ENCODE measurements at places on chromosomes 12 and 14.
A peak's percentile ranks its signal among the peaks of the same experiment; 100 is the strongest.

DNA sequence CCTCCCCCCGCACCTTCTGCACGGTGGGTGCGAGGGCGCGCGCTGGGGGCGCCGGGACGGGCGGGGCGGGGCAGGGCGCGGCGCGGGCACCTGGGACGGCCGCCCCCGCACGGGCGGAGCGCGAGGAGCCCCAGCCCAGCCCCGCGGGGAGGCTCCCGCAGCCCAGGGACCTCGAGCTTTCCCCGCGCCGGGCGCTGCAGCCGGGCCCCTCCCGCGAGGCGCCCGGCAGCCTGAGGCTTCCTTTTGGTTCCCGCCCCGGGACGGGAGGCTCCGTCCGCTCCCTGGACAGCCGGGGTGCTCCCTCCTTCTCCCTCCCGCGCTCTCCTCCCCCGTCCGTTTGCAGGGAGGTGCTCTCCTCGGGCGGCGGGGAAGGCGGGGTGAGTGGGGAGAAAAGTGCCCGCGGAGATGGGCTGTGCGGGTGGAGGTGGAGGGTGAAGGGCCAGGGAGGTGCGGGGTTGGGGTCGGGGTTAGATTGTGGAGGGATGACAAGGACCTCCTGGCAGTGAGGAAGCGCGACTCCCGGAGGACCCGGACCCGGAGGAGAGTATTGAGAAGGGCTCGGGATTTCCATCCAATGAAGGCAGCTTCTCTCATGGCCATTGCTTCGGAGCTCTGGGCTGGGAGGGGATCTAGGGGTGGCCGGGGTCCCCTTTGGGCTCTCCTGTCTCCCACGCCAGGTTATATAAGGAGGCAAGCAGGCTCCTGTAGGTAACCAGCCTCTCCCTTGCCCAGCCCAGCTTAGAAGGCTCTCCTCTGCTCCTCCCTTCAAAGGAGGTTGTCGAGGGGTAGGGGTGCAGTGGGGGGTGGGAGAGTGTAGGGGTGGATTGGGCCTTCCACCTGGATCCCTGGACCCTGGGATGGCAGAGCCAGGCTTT lies 645 bp downstream of the JDP2 start:
- no peak for DNase-seq

DNA sequence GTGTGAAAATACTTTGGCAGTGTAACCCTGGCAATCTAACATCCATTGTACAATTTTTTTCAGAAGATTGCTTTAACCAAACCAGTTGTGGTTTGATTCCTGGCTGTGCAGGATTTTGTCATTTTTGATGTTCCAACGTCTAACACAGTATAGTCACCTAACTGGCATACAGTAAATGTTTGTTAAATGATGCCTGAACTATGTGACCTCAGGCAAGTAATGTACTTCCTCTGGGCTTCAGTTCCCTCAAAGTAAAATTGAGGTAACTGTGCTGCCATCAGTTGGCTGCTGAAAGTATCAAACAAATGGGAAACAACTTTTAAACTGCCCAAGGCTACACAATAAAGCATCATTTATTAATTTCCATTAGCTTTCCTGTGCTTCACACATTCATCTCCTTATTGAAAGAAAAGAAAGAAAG lies 4.3 kb downstream of the TM7SF3 start:
- no peak for DNase-seq

- no peak for DNase-seq
Measured at GRCh38 chr14:89911010-89911919, 43.3 kb downstream of the EFCAB11 start.

DNA sequence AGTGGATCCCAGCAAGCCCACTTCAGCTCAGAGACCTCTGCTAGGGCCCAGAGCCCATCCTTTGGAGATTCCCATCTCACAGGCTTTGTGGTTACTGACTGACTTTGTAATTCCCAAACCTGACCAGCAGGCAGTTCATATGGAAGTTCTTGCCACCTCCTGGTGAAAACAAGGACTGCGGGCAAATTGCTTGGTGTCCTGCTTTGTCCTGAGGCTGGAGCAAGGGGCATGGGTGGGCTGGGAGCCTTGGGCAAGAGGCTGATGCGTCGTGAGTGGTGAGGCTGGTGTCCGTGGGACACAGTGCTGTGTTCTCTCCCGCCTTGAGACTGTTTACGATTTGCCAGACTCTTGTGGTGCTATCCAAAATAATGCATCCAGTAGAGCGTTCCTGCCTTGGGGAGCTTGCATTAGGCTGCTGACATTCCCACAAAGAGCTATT lies 91.0 kb downstream of the LRRC74A start:
- no peak for DNase-seq

GRCh38 chr14:88241810-88242209 lies 81.3 kb downstream of the KCNK10 start:
- no peak for DNase-seq

DNA sequence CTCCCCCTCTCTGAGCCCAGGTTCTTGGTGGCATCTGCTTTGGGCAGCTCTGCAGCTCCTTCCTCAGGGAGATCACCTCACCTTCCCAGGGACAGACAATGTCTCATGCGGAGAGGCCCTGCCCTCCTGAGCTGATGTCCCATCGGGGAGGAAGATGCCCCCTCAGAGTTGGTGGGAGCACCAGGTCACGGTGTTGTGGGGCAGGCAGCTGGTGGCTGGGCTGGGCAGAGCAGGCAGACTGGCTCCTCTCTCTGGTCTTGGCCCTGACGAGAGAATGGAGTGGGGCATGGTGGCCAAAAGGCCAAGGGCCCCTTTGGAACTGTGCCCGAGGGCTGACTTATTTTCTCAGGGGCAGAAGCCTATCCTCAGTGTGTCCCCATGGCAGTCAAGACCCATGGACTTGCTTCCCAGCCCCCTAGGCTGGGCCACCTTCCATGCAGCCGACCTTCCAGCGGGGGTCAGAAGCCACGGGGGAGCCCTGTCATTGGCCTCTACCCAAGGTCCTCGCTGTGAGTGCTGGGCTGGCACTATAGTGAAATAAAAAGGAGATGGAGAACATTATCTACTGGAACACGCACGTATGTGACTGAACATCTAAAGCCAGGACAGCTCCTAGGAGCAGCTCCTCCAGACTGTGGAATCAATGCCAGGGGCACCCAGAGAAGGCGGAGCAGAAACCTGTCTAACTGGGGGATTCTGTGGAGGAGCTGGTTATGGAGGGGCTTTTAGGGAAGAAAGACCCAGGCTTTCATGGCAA lies 21.9 kb downstream of the PPP2R5C start:
- DNase-seq = no peak

DNA sequence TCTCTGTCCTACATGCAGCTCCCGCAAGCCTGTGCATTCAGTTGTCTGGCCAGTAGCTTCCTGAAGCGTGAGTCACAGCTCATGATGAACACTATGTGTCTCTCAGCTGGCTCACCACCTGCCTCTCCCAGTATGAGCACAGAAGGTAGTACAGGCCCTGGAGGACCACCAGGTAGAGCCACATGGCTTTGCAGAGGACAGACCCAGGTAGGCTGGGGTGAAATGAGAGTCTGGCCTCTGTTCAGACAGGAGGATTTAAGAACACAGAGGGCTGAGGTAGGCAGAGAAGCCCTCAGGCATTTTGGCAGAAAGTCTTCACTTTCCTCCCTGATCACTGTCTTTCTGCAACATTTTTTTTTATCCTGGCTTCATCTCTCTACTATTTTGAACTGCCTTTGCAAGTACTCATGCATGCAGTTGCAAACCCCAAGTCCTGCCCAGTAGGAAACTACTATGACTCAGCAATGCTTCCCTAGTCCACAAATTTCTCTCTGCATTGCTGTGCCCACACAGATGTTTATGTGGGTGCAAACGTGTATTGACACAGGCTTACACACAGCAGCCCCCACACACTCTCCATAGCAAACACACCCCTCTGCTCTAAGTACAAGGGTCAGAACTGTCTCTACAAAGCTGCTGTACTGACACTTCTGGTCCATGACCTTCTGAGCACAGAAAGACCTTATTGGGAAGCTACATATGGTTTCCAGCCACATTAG lies 7.2 kb upstream of the SDR9C7 start:
- DNase-seq = peak; percentile 21

- DNase-seq = no peak
Measured at GRCh38 chr14:65927931-65928356, 515.4 kb downstream of the FUT8 start.

GRCh38 chr14:67569011-67569650 lies 30.9 kb downstream of the PIGH start:
- DNase-seq = no peak

DNA sequence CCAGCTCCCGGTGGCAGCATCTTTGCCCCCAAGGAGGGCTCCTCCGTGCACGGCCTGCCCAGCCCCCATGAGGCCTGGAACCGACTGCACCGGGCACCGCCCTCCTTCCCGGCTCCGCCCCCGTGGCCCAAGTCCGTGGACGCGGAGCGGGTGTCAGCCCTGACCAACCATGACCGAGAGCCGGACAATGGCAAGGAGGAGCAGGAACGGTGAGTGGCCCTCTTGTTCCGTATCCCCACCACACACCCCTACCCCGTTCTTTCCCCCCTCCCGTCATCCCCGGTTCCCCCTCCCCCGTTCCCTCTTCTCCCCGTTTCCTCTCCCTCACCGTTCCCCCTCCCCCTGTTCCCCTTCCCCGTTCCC lies 28.3 kb downstream of the LRCOL1 start:
- DNase-seq = no peak

DNA sequence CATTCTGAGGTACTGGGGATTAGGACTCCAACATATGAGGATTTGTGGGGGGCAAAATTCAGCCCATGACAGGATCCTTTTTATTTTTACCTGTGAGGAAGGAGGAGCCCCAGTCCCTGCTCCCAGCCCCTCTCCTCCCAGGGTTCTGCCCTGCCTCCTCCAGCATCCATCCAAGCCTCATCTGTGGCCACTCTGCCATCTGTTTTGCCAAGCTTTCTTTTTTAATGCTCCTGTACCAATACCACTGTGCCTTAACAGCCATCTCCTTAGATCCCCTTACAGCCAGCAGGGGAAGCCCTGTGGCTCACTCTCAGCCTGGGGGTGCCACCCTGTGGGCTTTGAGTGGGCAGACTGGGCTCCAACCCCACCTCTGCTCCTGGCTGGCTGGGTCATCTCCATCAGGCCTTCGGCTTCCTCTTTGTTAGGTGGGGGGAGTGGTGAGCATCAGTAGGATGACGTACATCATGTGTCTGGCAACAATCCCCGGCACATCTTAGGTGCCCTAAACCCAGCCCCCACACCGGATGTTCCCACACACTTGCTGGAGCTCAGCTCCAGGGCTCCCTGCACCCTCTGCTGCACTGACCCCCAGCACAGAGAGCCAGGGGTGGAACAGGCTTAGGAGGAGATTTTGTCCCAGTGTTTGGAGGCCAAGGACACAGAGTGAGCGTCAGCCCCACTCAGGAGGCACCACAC lies 40.2 kb downstream of the CYP46A1 start:
- no peak for DNase-seq

DNA sequence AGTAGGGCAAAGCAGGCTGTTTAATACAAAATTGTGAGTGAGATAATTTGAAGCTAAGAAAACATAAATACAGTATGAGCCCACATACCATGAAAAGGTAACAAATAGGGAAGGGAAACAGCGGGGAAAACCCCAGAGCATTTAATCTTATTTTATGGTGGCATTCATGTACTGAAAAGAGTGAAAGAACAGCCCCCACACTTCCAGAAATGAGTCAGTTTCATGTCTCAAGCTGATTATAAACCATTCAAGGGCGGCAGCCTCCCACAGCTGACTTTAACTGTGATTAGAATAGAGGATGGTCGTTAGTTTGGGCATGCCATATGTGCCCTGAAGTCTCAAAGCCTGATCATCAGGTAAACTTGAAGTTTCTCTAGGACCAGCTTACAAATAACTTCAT lies 64.5 kb downstream of the FOXG1 start:
- DNase-seq = peak; percentile 74

GRCh38 chr14:73723797-73724661 lies 9.8 kb upstream of the PNMA1 start:
- no peak for DNase-seq

- DNase-seq = no peak
Measured at GRCh38 chr12:13956060-13956590, 25.3 kb downstream of the GRIN2B start.

- no peak for DNase-seq
Measured at GRCh38 chr12:92133795-92134637, 11.6 kb downstream of the BTG1 start.

DNA sequence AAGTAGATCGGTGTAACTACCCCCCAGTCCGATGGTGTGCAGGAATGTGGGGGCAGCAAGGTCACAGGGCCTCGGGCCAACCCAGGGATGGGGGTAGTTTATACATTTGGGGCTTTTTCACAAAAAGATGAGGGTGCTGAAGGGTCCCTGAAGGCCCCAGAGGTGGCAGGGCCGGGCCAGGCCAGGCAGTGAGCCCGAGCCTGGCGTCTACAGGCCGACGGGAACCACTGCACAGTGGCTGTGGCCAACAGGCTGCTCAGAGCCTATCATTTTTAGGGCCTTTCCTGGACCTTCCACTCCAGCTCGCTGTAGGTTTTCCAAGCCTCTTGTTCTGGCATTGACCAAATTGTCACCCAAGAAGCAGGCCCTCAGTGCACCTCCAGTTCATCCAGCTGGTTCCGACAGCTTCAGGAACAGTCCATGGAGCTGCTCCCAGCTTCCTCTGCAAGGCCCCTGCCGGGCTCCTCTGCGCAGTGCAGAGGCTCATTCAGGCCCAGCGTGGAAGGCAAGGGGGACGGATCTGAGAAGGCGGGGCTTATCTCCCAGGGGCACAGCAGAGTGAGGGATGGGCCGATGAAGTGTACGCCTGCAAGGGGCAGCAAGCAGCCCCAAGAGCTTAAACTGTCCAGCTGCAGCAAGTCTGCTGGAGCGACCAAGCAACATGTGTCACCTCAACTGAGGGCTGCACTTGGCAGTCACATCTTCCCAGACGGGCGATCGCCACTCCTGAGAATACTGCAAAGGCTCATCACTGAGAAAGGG lies 13.9 kb downstream of the CDCA4 start:
- no peak for DNase-seq
